Suppressor macrophage treated with lipopolysaccharide for 4 hours (primary cell): ENCODE measurements at places on chromosomes 11 and 22.
A peak's percentile ranks its signal among the peaks of the same experiment; 100 is the strongest.

DNA sequence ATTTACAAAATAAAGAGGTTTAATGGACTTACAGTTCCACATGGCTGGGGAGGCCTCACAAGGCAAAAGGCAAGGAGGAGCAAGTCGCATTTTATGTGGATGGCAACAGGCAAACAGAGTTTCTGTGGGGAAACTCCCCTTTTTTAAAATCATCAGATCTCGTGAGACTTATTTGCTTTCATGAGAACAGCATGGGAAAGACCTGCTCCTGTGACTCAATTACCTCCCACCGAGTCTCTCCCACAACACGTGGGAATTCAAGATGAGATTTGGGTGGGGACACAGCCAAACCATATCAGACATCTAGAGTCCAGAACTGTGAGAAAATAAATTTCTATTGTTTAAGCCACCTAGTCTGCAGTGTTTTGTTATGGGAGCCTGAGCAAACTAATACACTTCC lies 80.8 kb downstream of the ME3 start:
- DNase-seq = no peak

- no peak for DNase-seq
These were observed 74.6 kb upstream of the GAL start for GRCh38 chr11:68609761-68610160.

- DNase-seq = peak; percentile 88
These were observed 9.1 kb upstream of the CLCF1 start for GRCh38 chr11:67382276-67383136.

- peak; percentile 9 for DNase-seq
These were observed 241.4 kb downstream of the BRD1 start for GRCh38 chr22:49586244-49586748.

- no peak for DNase-seq
These were observed 404 bp downstream of the DCHS1 start for GRCh38 chr11:6655020-6655789.

- DNase-seq = no peak
These were observed 177.1 kb upstream of the PGR start for GRCh38 chr11:101306721-101307120.
